Stimulated activated CD8-positive, alpha-beta memory T cell treated with anti-CD3 and anti-CD28 coated beads, Interleukin-15, amount 100 ng/mL, for 4 hours (primary cell): ENCODE measurements at places on chromosomes 13 and 19.

DNA sequence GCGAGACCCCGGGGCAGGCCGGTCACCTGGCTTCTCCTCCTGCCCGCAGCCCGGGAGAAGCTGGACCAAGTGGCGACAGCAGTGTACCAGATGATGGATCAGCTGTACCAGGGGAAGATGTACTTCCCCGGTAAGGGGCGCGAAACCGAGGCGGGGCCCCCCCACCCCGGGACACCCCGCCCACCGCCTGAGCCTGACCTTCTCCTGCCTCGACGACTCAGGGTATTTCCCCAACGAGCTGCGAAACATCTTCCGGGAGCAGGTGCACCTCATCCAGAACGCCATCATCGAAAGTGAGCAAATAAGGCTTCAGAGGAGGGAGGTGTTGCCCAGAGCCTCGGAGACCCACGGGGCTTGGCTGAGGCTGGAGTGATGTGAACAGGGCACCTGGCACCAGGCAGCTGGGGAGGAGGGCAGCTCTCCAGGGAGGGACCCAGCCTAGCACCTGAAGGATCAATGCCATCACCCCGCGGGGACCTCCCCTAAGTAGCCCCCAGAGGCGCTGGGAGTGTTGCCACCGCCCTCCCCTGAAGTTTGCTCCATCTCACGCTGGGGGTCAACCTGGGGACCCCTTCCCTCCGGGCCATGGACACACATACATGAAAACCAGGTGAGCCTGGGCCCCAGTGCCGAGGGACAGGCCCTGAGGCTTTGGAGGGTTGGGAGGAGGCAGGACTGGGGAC lies 629 bp downstream of the IZUMO4 start:
- no peak for DNase-seq

DNA sequence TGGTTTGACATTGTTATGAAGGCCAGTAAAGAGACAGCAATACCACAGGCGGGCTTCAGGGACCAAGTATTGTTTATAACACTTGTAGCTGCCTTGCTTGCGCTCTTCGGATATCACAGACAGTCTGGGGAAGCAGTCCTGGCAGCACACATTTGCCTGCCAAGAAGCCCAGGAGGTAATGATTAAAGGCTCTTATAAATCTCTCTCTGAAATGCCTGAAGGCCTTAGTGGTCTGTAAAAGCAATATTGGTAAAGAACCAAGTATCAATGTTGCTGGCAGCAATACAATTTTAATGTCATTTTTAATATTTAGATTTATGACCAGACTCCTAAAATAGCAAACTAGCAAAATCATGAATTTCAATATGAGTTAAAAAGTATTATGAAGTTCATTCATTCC lies 1312.4 kb downstream of the PCDH9 start:
- DNase-seq = no peak

- DNase-seq = no peak
Observed at GRCh38 chr19:58364146-58364545, 1.6 kb upstream of the ZNF497 start.

DNA sequence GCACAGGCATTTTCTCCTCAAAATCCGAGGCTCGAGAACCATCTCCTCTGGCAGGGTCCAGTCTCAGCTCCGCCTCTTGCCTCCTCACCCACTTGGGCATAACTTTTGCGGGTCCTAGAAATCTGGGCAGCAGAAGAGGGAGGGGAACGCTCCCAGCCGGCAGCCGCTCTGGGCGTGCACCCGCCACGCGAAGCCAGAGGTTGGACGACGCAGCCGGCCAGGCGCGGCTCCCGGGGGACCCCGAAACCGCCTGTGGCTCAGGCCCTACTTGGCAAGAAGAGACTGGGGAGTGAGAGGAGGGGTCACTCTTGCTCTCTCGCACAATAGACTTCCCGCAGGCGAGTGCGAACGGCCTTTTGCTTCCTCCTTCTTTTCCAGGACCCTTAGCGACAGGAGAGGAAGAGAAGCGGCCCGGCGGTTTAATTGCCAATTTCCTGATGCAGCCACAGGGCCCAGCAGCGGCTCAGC lies 6.0 kb upstream of the SOX1 start:
- DNase-seq = no peak

DNA sequence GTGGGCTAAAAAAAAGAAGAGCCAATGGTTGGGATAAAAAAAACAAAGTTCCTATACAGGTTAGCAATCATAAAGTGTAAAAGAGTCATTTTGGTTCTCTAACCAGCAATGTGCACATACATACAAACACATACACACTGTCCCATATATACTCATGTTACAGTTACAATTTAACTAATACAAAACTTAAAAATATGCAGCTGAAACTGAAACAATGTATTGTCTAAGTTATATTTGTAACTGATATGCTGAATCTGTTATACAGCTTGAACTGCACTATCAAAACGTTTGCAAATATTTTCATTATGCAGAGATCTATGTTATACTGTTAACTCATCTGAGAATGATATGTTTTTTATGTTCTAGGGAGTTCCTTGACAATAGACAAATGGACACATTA lies 173.7 kb downstream of the KLF12 start:
- no peak for DNase-seq

- DNase-seq = no peak
Observed at GRCh38 chr19:10431943-10432735, 11.8 kb downstream of the PDE4A start.

DNA sequence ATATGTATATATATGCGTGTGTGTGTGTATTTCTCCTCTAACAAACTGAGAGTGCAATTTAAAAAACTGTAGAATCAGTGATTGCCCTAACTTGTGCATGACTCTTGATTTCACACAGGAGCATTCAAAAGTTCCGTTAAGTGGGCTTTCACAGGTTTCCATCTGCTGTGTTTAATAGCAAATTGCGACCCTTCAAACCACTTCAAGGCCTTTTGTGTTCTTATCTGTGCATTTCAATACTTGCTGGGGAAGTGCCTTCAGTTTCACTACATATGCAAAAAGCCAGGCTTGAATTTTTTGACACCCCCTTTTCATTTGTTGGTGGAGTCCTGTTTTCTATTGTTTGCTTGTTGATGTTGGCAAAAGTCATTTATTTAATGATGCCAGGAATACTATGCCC lies 158.0 kb downstream of the TM9SF2 start:
- no peak for DNase-seq

DNA sequence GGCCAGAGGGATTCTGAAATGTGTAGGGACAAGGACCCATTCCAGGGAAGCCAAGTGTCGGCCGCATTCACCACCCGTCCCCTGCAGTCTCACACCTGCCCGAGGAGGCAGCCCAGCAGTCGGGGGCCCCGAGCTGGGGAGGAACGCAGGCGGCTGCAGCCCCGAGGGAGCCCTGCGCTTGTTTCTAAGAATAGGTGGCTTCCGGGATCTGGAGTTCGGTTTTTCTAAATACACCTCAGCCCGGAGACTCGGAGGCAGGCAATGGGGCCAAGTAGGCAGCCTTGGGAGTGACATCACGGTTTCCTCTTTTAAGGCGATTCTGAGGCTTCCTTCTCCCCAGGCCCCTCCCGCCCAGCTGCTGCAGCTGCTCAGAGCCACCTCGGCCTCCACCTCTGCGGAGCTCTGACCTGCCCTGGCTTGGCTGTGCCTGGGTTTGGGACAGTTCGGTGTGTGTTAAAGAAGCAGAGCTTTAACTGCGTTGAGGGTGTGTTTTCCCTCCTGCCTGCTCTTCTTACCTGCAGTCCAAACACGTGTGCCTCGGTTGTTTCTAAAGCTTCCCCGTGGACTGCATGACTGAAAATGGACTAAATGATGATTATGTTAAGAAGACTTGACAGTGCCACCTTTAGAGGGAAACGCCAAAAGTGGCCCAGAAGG lies 80.5 kb downstream of the COL4A2 start:
- DNase-seq = no peak

GRCh38 chr13:30900436-30900835 lies 5.6 kb upstream of the MEDAG start:
- no peak for DNase-seq

DNA sequence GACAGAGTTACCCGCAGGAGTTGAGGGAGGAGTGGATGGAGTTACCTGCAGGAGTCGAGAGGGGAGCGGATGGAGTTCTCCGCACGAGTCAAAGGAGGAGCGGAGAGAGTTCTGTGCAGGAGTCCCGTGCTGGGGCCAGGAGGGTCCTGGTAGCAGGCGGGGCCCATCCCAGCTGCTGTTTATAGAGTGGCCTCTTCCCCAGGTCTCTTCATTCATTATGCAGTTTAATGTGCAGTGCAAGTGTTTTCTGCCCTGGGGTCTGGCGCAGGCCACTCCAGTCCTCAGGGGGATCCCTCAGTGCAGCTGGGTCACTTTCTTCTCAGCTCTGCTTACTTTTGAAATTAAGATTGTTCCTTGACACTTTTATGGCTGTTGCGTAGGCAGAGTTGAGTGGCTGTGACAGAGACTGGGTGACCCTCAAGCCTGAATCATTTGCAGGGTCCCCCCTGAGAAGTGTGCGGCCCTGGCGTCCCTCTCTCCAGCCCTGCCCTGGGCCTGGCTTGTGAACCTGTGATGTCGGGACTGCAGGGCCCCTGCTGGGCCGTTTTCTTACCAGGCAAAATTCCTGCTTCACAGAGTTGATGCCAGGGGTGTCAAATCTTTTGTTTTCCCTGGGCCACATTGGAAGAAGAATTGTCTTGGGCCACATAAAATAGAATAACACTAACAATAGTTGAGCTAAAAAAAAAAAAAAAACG lies 17.9 kb downstream of the TFDP1 start:
- no peak for DNase-seq

DNA sequence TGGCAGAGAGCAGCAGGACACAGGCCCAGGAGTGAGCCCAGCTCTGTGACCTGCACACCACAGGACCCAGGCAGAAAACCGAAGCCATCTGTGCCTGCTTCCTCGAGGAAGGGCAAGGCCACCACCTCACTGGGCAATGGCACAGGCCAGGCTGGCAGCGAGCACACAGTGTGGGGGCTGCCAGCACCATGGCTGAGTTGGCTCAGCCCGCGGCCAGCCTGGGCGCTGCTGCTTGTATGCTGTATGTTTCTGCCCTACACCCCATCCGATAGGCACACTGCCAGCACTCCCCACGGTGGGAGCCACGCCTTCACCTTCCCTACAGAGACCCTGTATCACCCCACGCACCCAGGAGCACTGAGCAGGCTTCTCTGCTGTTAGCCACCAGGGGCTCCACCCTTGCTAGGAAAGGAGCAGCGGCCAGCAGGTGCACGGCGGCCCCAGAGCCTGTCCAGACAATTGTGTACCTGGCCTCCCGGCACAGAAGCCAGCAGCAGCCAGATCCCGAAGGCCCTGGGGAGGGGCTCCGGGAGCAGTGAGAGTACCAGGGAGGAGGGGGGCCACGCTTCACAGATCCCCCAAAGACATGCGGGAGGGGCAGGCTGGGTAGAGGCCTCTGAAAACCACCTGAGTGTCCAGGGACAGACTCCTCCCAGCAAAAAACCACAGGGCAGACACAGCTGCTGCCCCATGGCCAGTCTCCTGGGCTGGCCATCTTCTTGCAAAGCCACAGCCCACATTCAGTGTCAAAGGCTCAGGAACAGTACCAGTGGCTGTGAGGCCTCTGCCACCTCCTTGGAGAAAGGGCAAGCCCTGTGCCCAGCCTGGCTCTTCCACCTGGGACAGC lies 56.1 kb downstream of the MLLT1 start:
- no peak for DNase-seq

DNA sequence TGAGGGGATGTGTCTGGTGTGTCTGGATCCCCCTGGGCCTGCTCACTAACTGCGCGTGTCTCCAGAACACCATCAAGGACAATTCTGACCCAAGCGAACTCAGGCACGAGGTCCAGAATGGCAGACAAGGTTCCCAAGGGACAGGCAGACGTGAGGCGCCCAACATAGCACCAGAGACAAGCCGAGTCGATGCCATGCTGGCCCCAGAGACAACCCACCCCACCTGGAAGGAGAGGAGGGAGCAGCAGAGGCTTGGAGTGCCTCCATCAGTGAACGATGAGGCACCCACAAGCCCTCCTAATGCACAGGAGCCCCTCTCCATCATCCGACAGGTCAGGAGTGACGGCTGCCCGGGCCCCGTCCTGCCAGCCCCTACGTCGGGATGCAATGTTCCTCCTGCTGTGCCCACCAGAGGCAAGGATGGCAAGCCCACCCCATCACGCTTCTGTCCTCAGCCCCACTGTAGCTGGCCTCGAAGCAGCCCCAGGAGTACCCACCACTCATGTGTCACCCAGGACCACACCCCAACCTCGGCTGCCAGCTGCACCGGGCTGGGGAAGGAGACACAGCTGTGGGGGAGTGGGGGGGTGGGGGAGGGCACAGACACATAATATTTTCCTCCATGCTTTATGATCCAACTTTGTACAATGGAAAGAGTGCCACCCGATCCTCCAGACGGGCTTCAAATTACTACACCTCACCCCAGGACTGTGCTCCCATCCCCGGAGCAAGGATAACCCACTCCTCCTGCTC lies 11.8 kb downstream of the AP3D1 start:
- DNase-seq = no peak
